ENCODE measurements at places on chromosomes 3 and 15. TPM values are rescaled to one million over a fixed set of nuclear protein-coding genes. Genes with fewer than 3 reads are reported as not detected.

KLHL6 gene
- under 0.01 TPM for total RNA-seq

PIERCE2 gene
- 0.89 TPM for total RNA-seq

ADGRG7 gene
- total RNA-seq, result 0.30 TPM

PAK6 gene
- 0.28 TPM for total RNA-seq

GOLGA6L2 gene
- total RNA-seq, result not detected

PLA1A gene
- 0.32 TPM for total RNA-seq

SNTN gene
- not detected for total RNA-seq

PXK gene
- total RNA-seq, result 21.8 TPM
